ENCODE measurements at places on chromosomes 3 and 15.
A peak's percentile ranks its signal among the peaks of the same experiment; 100 is the strongest.

- no peak for DNase-seq
These were observed 198.6 kb upstream of the BCL6 start for GRCh38 chr3:187943677-187944389.

DNA sequence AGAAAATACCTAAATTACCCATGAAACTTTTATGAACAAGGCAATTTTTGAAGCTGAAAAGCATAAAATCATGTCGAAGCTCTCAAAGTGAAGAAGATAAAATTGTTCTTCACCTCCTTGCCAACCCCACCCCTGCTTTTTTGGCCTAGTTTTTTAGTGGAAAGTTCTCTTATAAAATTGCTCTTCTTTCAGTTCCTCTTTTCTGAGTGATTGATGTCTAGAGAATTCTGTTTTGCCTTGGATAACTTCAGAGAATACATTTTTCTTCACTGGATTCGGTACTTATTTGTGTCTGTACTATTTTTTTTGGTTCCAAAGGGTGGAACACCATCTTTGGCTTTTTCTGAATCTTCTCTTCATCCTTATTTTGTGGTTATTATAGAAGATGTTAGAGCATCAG is 25.0 kb upstream of the PYDC2 start:
- DNase-seq: no peak

GRCh38 chr3:146223401-146224373 is 27.2 kb downstream of the PLSCR4 start:
- no peak for DNase-seq

- no peak for DNase-seq
These were observed 8.6 kb downstream of the GOLGB1 start for GRCh38 chr3:121740896-121741295.

- no peak for DNase-seq
These were observed 1.6 kb upstream of the ABI3BP start for GRCh38 chr3:100994809-100995208.

- no peak for DNase-seq
These were observed 199.4 kb upstream of the MRPL3 start for GRCh38 chr3:131702146-131702545.

GRCh38 chr15:68114356-68114755 is 60.2 kb downstream of the PIAS1 start:
- DNase-seq: peak; percentile 59

DNA sequence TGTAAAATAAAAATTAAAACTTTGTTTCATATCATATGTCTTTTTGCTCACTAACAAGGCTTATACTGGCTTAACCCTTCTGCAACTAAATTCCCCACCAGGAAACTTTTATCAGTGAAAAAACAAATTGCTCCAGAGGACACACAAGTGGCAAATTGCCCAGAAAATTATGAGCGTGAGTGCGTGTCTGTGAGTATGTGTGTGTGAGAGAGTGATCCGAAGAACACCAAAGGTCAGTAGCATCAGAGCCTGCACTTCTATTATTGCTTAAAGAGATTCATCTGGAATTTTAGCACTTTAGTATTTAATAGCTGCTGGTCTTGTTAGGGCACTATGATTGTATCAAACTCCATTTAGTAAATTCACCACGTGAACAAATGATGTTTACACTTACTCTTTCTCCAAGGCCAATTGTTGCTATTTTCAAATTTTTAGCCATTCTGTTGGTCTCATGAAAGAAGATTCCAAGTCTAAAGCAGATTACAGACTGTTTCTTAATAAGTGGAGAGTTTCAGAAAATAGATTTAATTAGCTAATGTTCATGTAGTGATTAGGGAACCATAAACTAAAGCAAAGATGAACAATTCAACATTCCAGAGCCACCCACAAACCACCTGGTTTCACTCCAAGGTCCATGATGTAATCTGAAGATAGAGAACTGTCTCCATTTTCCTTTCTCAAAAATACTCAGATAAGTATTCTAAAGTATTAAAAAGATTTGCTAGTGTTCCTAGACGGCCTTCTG is 91.1 kb upstream of the IL12A start:
- DNase-seq: no peak

GRCh38 chr3:5423523-5423922 is 236.0 kb downstream of the EDEM1 start:
- DNase-seq: no peak

- DNase-seq: no peak
These were observed 25.4 kb upstream of the PSMD6 start for GRCh38 chr3:64048631-64049061.

DNA sequence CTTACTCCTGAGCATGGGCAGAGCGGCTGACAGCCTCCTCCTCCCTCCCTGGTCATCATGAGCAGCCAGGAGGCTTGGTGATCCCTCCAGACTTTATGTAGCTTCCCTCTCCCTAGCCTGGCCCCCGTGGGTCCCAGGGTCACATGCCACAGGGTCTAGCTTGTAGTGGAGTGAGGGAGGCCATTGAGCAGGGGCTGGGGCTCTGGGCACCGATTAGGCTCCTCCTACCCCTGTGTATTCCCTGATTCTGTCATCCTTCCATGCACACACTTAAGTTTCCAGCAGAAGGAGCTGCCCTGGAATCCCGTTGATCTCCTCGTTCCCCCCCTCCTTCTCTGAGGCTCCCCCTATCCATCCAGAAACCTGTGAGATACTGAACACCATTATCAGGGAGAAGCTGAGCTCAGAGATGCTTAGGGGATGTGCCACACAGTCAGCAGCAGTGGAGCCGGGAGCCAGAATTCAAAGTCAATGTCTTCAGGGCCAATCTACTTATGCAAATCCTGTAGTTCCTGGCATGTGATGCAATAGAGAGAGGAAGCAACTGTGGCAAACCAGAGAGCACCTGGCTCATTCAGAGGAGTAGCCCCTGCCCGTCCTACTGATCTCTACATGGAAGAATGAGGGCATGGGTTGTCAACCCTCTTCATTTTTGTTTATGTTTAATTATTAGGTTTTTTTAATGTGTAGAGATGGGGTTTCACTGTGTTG is 17.2 kb downstream of the CCDC33 start:
- DNase-seq: no peak

DNA sequence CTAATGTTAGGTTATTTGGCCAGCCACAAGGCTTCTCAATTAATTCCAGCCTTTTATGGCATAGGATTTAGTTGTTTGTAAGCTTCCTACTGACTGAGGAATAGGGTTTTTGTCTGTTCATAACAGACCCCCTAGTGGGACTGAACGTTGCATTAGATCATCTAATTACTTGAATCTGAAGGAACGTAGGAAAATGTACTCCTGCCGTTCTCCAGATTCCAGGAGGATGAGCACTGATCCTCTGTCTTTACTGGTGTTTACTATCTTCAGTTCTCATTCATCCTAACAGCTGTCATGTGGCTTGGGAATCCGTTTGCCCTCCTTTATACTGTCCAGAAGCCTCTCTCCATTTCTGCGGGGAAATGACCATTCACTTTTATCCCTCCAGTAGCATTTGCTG is 52.7 kb downstream of the RAD54L2 start:
- no peak for DNase-seq

DNA sequence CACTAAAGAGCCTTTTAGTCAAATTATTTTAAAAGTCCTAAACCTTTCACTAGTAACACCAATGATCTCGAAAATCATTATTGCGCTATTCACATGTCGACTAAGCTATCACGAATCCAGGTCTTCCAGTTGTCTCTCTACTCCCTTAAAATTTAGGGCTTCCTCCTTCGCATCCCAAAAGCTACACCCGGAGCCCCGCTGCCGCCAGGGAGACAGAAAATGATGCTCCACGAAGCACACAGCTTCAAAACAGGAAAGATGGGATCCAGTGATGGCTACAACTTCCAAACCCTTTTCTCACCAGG is 253 bp downstream of the IFT80 start:
- no peak for DNase-seq

DNA sequence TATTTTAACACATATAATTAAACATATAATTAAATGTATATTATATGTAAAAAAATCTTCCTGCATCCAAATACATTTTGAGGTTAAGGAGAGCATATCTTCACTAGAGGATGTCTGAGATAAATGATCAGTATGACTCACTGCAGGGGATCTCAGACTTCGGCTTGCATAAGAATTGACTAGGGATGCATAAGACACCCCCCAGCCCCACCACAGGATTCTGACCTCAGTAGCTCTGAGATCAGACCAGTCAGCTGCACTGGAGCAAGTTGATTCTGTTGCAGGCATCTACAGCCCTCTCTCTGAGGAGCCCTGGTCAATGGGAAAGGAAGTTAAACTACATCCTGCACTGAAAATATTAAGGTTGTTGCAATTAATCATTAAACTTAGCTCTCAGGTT is 29.0 kb upstream of the TBC1D21 start:
- no peak for DNase-seq
